NCI-H2227 treated with DMSO at 0.1 percent for 48 hours (cell line): ENCODE measurements at places on chromosomes 16 and 17.

DNA sequence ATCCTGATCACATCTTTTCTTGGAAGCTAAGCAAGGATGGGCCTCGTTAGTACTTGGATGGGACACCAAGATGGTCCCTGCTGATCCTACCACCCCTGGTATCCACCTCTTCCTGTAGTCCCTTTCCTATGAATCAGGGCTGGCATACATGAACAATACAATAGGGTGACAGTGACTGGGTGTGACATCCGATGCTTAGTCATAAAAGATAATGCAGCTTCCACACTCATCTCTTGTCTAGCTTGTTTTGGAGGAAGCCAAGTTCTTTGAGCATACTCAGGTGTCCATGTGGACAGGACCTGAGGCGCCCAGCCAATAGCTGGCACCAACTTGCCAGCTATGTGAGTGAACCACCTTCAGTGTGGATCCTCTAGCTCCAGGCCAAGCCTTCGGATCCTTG, 62.5 kb upstream of the NFAT5 start:
- DNase-seq = no peak

GRCh38 chr17:59074494-59074893, 32.2 kb downstream of the TRIM37 start:
- no peak for DNase-seq

DNA sequence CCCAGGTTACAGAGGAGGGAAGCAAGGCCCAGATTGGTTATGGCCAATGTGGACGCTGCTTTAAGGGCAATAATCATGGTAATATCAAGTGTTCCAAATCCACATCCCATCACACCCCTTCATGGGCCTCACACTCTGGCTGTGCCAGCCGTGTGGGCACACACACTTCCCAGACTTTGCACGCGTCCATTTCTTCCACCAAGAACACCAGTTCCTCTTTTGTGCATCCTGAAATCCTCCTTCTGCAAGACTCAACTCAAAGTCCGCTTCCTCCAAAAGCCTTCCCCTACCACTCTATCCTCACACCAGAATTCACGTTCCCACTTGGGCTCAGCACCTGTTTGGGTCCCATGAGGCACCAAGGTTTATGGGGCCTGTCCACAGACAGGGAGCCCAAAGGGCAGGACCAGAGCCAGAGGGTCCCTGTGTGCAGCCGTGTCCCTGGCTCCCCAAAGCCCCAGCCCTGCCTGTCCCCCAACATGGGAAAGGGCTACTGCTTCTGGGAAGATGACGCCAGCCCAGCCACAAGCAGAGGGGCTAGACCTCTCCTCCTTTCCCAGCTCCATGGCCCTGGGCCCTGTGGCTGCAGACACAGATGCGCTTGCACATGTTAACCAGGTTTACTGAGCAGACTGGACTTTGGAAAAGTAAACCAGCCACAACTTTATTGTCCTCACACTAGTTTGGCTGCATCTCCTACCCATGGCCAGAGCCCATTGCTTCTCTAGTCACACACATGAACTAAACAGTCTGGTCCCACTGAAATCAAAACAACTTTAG, 20.3 kb downstream of the SPNS3 start:
- no peak for DNase-seq

- DNase-seq = no peak
These were observed 8.3 kb upstream of the PYDC1 start for GRCh38 chr16:31225193-31225592.

DNA sequence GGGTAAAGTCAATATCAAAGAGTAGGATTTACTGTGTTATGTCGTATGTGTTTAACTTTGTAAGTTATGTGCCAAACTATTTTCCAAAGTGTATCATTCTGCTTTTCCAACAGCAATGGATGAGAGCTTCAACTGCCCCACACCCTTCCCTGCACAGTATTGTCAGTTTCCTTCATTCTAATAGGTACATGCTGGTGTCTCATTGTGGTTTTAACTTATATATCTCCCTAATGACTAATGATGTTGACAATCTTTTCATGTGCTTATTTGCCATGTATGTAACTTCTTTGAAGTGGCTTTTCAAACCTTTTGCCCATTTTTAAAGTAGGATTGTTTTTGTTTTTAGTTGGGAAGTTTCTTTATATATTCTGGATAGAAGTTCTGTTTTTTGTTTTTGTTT, 3.8 kb downstream of the DDX19B start:
- no peak for DNase-seq

GRCh38 chr17:48755356-48755755, 26.8 kb upstream of the HOXB13 start:
- DNase-seq = no peak

GRCh38 chr17:75191584-75191983, 8.8 kb upstream of the SUMO2 start:
- no peak for DNase-seq

GRCh38 chr17:77875881-77876509, 82.5 kb upstream of the TNRC6C start:
- no peak for DNase-seq

- DNase-seq = no peak
These were observed at the start of gene KCNAB3 for GRCh38 chr17:7929158-7930023. TSS of gene KCNAB3 (minus strand) at chr17:7929856. CDS start at chr17:7929435, 421 bp downstream.

GRCh38 chr17:36592316-36592715, 637 bp downstream of the DHRS11 start:
- DNase-seq = no peak

DNA sequence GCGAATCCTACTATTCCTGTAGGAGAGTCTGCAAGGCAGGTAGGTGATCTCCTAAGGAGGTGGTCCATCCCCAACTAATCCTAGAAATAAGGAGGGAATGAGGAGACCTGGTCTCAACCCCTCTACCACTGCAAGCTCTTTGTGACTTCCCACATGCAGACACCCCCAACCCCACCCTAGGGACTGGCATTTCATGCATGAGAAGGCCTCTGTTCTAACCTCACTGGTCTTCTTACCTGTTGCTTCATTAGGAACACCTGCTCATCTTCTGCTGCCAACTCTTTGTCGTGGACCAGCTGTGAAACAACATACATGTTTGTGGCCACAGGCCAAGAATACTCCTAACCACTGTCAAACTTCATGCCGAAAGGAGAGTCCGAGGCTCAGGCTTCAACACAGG, 22.6 kb downstream of the DYNC1LI2 start:
- no peak for DNase-seq

DNA sequence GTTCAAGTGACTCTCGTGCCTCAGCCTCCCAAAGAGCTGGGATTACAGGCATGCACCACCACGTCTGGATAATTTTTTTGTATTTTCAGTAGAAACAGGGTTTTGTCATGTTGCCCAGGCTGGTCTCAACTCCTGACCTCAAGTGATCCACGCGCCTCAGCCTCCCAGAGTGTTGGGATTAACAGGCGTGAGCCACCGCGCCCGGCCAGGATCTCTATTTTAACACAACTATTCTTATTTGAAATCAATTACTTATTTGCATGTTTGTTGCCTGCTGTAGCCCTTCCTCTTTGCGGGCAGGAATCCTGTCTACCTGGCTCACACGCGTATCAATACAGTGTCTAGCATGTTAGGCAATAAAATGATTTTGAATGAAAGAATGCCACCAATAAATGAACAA, 818 bp upstream of the CNEP1R1 start:
- no peak for DNase-seq

- no peak for DNase-seq
These were observed 21.0 kb upstream of the ZNF652 start for GRCh38 chr17:49383060-49383459.

DNA sequence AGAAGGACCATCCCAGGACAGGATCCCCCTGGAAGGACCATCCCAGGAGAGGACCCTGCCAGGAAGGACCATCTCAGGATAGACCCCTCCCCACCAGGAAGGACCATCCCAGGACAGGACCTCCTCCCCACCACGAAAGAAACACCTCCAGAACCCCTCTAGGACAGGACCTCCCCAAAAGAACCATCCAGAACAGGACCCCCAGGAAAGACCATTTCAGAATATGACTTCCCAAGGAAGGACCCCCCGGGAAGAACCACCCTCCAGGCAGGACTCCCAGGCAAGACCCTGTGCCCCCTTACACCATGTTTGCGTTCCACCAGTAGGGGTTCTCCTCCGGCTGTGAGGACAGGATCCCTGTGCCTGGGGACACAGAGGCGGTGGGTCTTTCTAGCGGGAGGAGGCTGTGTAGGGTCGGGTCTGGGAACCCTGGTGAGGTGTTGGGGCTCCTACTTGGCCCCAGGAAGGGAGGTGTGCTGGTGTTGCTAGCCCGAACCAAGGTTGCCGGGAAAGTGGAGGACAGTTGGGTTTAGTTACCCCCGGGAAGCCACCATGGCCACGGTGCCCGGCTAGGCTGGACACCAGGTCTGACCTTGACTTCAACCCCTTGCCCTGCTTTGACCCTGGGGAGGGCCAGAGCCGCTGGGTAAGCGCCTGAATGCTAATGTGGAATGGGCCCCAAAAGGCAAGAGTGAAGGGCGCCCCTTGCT, 2.2 kb downstream of the NOTUM start:
- no peak for DNase-seq

GRCh38 chr17:64658931-64659330, 3.2 kb downstream of the SMURF2 start:
- DNase-seq = no peak

GRCh38 chr17:80064696-80065095, 28.3 kb downstream of the CCDC40 start:
- DNase-seq = no peak

GRCh38 chr17:21066394-21066793, 23.6 kb upstream of the USP22 start:
- no peak for DNase-seq
